ENCODE measurements at places on chromosomes 1 and 21.

DNA sequence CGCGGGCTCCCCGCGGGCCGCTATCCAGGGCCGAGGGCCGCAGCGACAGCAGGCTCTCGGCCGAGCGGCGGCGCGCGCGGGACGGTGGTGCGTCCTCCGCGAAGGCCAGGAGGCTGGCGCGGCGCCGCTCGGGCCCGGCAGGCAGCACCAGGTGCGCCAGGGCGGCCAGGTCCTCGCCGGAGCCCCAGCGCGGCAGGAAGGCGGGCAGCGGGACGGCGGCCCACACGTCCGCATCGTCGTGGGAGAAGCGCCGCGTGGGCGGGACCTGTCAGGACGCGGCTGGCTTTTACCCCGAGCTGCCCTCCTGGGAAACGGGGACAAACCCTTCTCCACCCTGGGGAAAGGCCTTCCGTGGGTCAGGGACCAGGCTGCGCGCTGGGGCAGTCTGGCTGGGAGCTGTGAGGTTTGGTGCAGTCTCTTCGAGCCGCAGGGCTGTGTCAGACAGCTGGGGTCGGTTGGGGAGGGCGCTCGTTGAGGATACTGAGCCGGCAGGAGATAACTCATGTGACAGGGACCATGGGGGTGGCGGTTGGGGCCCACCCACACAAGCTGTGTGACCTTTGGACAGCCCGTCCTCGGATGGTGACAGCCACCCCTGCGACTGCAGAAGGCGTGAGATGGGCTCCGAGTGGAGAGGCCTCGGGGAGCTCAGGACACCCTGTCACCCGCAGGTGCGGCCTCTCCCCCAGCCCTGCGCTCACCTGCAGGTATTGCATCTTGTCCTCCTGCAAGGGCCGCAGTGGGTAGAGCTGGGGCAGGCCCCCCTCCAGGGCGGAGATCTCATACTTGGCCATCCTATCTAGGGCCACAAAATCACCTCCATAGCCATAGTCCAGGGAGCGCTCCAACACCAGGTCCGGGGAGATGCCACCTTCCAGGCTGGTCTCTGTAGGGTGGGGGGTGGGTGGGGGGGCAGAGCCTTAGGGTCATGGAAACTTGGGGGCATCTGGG lies 6.0 kb downstream of the HES3 start:
- no peak for DNase-seq

GRCh38 chr1:202135221-202135721 lies 9.3 kb downstream of the ARL8A start:
- no peak for DNase-seq

- no peak for DNase-seq
Observed at GRCh38 chr21:45131537-45131999, 57.2 kb downstream of the ADARB1 start.

GRCh38 chr1:207070811-207071210 lies 17.7 kb downstream of the PFKFB2 start:
- DNase-seq = no peak

- no peak for DNase-seq
Observed at GRCh38 chr1:50659107-50659662, 235.9 kb upstream of the DMRTA2 start.

DNA sequence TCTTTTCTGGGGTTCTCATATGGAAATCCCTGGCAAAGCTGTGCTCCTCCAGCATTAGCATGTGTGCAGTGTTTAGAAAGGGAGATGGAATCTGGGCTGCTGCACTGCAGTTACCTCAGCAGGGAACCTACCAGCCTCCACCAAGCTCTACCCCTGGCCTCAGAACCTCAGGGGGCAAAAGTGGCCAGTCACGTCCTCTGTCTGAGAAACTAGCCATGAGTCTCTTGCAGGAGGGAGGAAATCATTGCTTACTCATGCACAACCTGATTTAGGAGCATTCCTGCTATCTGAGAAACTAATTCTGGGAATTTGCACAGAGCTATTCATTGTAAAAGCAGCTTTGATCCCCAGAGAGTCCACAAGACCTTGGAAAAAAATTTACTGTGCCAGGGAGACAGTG lies 80.6 kb upstream of the IPO9 start:
- DNase-seq = no peak

DNA sequence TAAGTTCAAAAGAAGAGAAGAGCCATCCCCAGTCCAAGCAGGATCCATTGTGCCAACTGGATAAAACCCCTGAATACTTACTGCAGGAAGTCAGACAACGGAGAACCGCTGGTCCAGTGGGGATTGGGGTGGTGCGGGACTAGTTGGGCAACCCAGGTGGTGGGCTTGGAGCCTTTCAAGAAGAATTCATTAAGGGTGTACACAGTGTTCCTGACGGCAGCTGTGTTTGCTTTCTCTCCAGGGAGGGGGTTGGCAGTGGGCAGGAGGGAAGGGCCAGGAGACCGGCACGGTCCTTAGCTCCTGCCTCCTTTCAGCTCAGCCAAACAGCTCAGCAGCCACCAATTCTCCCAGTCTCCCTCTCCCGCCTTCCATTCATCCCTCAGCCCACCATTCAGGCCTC lies 7.1 kb upstream of the CDK18 start:
- DNase-seq = no peak

DNA sequence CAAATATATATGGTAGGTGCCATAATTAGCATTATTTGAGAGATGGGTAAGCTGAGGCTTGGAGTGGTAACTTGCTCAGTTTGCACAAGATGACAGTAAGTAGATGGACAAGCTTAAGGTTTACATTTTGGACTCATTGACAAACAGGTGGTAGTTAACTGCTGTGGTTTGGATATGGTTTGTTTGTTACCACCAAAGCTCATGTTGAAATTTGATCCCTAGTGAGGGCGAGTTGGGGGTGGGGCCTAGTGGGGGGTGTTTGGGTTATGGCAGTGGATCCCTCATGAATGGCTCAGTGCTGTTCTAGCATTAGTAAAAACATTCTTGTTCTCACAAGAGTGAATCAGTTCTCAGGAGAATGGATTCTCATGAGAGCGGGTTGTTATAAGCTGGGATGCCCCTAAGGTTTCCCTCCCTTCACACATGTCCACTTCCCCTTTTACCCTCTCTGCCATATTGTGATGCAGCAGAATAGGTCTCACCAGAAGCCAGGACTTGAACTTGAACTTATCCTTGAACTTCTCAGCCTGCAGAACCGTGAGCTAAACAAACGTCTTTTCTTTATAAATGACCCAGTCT lies 6.6 kb upstream of the PRRX1 start:
- no peak for DNase-seq

- no peak for DNase-seq
Observed at GRCh38 chr1:55138823-55139222, 76.3 kb downstream of the USP24 start.
